Astrocyte of the spinal cord (primary cell): ENCODE measurements at places on chromosomes 12 and 14.

DNA sequence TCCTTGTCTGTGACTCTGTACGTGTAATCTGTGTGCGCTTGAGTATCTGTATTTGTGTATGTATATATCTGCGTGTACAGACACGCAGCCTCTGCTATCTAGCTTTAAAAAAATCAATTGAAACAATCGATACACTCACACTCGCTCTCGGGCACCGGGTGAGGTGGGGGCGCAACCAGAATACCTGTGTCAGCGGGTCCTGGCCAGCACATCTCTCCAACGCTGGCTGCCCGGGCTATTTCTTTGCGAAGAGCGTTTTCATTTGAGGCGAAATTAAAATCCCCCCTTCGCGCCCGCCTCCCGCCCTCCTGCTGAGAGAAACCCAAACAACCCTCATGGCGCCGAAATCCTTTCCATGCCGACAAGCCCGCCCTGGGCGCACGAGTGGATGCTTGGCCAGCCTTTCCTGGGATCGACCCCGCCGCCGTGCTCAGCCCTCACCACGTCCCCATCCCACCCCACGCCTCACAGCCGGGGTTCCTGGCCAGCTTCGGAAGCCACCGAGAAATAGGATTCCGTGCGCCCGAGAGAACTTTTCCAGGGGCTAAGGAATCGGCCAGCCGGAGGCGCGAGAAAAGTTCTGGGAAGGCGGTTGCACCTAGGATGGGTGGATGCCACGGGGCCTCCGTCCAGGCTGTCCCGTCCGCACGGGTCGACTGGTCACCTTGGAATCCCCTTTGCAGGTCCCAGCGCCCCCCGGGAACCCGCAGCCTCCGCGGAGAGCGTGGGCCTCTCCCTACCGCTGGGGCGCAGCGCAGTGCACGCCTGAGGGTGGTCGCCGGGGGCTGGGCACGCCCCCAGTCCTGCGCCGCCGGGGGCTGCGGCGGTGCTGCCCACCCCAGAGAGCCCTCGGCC is 1.0 kb downstream of the ZDHHC22 start:
- DNase-seq = no peak

GRCh38 chr12:91868054-91868453 is 277.6 kb downstream of the BTG1 start:
- DNase-seq = no peak

DNA sequence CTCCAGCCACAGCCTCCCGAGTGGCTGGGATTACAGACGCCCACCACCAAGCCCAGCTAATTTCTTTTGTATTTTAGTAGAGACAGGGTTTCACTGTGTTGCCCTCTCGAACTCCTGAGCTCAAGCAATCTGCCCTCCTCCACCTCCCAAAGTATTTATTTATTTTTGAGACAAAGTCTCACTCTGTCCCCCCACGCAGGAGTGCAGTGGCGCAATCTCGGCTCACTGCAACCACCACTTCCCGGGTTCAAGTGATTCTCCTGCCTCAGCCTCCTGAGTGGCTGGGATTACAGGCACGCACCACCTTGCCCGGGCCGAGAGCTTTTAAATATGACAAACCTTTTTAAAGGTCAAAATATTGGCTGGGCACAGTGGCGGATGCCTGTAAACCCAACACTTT is 14.6 kb downstream of the NUMB start:
- DNase-seq = no peak

DNA sequence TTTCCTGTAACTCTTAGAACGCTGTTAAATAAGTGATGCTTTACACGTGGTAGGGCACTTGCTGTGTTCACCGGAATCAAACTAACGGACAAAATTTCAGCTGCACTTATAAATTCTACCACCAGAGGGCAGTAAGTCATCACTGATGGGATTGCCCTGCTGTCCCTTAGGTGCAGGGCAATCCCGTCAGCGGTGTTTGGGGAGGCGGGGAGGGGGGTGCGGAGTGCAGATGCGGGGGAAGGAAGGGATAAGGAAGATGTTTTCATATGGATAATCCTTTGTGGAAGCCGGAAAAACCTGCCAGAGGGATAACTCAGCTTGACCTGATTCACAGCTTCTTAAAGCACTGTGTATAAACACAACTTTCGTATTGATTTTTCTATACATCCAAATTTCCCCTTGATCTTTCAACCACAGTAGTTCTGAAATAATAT is 21.7 kb upstream of the SLC10A1 start:
- DNase-seq = peak; percentile 68

DNA sequence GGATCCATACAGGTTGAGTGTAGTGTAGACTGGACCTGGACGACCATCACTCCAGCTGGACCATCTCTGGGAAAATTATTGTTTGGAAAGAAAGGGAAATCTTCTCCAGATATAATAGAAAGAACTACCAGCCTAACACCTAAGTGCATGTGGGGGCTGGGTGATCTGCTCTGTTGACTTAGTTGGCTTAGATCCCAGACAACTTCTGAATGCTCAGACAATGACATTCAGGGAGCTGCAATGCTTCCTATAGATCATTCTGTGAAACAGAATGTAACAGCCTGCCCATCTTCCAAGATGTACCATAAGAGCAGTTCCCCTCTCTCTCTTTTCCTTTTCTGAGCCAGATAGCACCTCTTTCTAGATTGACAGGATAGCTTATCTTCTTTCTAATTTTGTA is 572.8 kb upstream of the STXBP6 start:
- DNase-seq = no peak

GRCh38 chr12:88884600-88884999 is 304.3 kb upstream of the KITLG start:
- no peak for DNase-seq

DNA sequence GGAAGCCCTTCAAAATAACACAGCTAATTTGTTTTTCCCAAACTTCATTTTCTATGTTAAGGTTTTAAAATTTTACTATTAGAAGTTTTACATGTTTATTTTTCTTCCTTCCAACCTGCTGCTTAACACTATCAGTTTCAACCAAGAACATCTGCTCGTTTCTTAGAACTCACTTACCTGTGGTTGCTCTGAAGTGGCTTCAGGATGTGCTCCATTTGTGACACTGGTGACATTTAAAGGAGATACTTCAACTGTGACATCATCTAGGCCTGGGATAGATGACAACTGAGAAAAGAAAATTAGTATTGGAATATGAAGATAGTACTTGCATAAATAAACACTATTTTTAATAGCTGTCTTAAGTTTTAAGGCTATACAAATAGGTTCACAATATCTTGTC is 17.9 kb downstream of the WASHC3 start:
- DNase-seq = no peak

GRCh38 chr14:54931598-54932340 is 29.1 kb upstream of the GCH1 start:
- no peak for DNase-seq

- no peak for DNase-seq
Observed at GRCh38 chr14:69692594-69692993, 74.3 kb upstream of the SRSF5 start.

DNA sequence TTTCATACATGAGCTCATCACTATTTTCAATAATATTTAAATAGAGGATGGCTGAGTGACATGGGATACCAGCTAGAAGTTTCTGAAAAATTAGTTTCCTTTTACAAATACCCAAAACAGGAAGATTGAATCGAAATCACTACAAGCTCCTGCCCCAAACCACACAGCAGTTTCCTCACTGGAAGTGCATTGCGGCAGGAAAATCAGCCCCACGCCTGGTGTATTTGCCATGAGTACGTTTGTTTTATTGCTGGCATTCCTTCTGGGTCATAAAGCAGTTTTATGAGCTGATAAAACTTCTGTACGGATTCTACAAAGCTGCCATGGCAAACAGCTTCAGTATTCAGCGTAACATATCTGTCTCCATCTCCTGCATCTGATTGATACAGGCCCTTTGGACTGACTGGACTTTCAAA is 23.7 kb downstream of the CDC42BPB start:
- no peak for DNase-seq

DNA sequence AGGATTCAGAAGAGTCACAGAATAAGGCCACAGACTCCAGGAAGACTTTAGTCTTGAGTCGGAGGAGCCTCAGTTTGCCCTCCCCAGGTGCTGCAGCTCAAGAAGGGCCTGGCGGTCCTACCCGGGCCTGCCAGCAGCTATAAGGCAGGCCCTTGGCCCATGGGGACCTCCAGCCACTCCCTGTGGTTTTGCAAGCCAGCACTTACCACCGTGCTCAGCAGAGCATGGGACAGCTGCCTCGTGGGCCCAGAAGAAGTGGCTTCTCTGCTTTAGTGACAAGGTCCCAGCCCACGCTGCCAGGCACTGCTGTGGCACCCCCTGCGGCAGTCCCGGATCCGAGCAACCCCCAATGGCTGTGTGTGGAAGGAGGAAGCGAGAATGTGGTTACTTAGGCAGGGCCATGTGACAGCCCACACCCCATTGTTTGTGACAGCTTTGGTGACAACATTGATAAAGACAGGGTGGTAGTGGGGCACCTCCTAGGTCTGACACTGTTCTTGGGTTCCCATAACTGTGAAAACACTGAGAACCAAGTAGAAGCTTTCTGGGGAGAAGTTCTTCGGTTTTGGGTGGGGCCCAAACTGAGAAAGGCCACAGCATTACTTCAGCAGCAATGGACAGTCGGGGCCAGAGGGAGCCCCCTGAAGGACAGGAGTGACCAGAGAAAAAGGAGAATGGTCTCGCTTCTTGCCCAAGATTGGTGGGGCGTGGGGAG is at the start of gene SELPLG:
TSS of gene SELPLG (minus strand) at position 361 of the 715 bp plus-strand sequence. CDS start 9,587 bp downstream, outside the sequence.
- no peak for DNase-seq

DNA sequence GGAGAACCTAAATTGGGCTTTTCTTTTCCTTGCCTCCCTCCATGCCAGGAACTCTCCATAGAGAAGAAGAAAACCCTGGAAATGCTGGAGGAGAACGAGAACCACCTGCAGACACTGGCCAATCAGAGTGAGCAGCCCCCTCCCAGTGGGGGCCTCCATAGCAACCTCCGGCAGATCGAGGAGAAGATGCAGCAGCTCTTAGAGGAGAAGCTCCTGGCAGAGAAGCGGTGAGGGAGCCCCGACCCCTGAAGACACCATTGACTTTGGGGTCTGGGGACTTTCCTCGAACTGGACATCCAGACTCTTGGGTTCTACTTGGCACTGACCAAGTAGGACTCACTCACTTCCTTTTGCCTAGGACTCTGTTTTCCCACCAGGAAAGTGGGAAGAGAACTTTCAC is 41.4 kb downstream of the PLEKHD1 start:
- DNase-seq = no peak

- DNase-seq = no peak
Observed at GRCh38 chr12:120997448-120997847, 18.8 kb downstream of the C12orf43 start.

GRCh38 chr14:67643713-67644112 is 24.0 kb downstream of the ARG2 start:
- no peak for DNase-seq

DNA sequence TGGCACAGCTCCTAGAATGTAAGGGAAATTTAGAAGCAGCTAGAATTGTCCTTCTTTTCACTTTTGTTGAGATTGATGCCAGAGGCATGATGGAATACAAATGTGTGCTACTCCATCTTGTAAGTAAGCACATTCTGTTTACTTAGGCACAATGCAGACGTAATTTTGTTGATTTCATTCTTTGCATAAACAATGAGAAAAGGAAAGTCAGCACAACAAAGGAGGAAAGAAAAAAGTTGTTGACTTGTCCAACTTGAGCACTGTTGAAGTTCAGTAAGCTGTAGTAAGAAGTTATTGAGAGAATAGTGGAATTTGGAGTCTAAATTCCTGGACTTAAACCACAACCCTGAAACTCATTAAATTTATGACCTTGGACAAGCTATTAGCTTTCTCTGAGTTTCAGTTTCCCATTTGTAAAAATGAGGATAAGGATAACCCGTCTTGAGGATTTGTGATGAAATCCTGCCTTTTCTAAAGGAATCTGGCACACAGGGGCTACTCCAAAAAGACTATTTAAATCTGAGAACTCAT is 19.4 kb upstream of the CNTN1 start:
- DNase-seq = no peak

- DNase-seq = no peak
Observed at GRCh38 chr14:64422756-64423155, 34.6 kb downstream of the MTHFD1 start.

- DNase-seq = no peak
Observed at GRCh38 chr12:70459786-70460185, 93.7 kb downstream of the KCNMB4 start.

DNA sequence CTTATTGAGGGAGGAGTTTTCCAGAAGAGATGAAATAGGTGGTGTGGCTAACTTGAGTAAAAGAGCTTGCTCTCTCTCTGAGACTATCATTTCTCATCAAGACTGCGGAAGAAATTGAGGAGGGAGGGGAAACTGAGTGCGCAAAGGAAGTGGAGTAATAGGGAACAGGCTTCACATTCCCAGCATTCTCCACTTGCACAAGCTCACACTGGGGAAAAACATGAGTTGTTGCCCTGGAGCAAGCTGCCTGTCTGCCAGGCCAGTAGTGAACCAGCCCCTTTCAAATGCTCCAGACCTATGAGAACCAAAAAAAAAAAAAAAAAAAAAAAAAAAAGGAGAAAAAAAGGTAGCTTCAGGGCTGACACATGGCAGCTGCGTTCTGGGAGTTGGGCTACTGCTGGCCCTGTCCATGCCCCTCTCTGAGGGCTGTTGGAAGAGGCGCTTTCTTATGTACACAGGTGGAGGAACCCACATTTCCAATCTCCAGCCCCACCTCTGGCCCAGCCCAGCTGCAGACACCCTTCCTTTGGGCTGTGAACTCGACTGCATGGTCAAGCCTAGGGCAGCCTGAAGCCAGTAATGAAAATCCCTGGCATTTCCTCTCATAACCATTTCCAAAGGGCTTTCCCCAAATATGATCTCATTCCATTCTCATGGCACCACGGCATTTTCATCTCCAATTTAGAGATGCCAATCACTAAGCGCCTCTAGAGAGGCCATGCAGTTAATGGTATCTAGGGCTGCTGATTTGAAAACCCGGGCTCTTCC is 32.5 kb upstream of the EMP1 start:
- no peak for DNase-seq

- DNase-seq = no peak
Observed at GRCh38 chr12:66627988-66628317, 50.9 kb downstream of the GRIP1 start.

- peak; percentile 28 for DNase-seq
Observed at GRCh38 chr14:103296007-103296406, 38.0 kb upstream of the EIF5 start.

GRCh38 chr12:15899282-15899870 is 11.8 kb upstream of the DERA start:
- DNase-seq = no peak

- no peak for DNase-seq
Observed at GRCh38 chr12:25942709-25943108, 15.8 kb upstream of the RASSF8 start.
